ENCODE measurements at places on chromosomes 7 and 10.

GRCh38 chr10:93475227-93475626 is 6.9 kb downstream of the MYOF start:
- DNase-seq = no peak

GRCh38 chr7:129858490-129858889 is 94.3 kb downstream of the UBE2H start:
- DNase-seq = no peak

GRCh38 chr7:38000272-38000671 is 79.8 kb downstream of the EPDR1 start:
- DNase-seq = no peak

DNA sequence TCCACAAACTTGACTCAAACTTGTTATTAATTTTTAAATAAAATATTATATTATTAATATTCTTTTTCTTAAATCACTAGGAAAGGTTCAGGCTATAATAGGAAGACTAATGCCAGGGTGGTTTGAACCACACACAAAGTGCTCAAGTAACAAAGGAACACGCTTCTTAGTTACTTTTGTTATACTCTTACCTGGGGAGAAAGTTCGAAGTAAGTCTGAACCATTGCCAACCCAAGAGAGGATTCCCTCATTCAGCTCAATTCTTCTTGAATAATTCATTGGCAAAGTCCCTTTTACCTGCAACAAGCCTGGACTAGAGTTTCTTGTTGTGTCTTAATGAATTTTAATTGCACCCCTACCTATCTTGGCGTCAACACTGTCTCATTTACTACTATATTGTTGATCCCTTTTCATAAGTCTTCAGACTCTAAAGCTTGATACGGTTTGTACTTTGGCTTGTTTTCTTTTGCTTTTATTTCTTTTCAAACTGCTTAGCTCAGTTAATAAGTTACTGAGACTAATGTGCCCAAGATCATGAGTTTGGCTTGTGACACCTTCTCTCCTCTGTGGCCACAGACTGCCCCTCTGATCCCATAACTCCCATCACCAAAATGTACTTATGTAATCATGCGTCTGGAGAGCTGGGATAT is 10.2 kb upstream of the C10orf67 start:
- no peak for DNase-seq

GRCh38 chr7:131873581-131873980 is 317.2 kb upstream of the PODXL start:
- no peak for DNase-seq

All from NCI-H748 treated with DMSO at 0.1 percent for 48 hours (cell line).